ENCODE measurements at places on chromosomes 5 and 9.

DNA sequence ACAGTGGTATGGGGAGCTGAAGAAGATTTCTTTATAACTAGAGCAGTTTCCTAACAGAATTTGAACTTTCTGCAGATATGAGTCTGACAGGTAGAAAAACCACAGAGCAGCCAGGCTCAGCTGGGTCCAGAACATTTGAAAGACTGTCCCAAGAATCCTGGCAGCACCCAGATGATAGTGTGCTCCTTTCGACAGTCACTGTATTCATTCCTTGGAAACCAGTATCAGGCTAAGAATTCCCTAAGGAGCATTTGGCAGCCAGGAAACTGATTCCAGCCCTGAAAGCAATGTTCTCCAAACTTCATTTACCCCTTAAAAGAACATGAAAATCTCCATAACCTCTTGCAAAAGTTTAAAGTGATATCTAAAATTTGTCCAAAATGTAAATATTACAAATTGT is 123.0 kb upstream of the MTAP start:
- no peak for DNase-seq

- DNase-seq: no peak
Observed at GRCh38 chr5:10747678-10748622, 13.1 kb downstream of the DAP start.

GRCh38 chr9:134666208-134666607 is 24.6 kb downstream of the COL5A1 start:
- DNase-seq: no peak

DNA sequence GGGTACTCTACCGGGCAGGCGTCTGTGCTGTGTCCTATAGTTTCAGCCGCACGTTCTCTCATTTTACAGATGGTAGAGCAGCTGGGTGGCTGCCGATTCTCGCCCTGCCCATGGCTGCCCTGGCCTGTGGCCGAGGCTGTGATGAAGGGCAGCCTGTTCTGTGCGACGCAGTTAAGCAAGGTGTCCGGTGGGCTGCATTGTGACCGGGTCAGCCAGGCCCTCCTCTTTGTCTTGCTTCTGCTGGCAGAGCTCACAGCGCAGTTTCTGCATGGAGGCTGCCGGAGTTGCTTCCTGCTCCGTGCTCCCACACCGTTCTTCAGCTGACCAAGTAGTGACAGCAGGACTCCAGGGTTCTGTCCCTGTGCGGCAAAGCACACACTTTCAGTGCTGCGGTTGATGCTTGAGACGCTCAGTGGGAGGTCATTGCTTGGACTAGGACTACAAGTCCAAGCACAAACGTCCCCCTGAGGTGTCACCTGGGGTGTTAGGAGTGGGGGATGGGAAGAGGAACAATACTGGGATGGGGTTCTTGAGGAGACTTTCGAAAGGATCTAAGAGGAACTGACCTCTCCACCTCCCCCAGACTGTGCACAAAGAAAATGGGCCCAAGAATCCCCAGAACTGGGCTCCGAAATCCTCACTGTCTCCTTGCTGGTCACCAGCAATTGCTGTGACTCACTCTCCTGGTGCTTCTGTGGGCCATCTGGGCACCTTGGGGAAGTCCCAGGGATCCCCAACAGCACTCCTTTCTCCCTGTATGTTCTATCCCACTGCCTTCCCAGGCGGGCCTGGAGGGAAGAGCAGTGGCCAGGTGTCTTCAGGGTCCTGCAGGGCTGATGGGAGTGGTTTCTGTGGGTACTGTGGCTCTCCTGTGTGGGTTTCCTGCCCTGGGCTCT is 58.2 kb downstream of the GADD45G start:
- no peak for DNase-seq

GRCh38 chr9:35914301-35914807 is 5.1 kb downstream of the SPAAR start:
- DNase-seq: peak; percentile 88

- DNase-seq: no peak
Observed at GRCh38 chr9:84669013-84669287, 579 bp upstream of the NTRK2 start.

GRCh38 chr5:146921225-146921624 is 42.7 kb upstream of the PPP2R2B start:
- DNase-seq: no peak

Measured in lung microvascular endothelial cell (primary cell).